ENCODE measurements at places on chromosomes 2 and 18. TPM values are rescaled to one million over a fixed set of nuclear protein-coding genes. Genes with fewer than 3 reads are reported as not detected.

The COPS8 gene
- polyA plus RNA-seq = 142 TPM

The ANKZF1 gene
- 44.0 TPM for polyA plus RNA-seq

The E2F6 gene
- 20.0 TPM for polyA plus RNA-seq

The RNASEH1 gene
- polyA plus RNA-seq = 21.5 TPM

The MZT2B gene
- 252 TPM for polyA plus RNA-seq

The MEMO1 gene
- 44.8 TPM for polyA plus RNA-seq

The NAPG gene
- 54.9 TPM for polyA plus RNA-seq

The DHRS9 gene
- polyA plus RNA-seq = 3.3 TPM

The UGT1A9 gene
- polyA plus RNA-seq = 0.16 TPM

The EVA1A gene
- 1.1 TPM for polyA plus RNA-seq

The SERPINB13 gene
- polyA plus RNA-seq = not detected

The PTPRM gene
- 123 TPM for polyA plus RNA-seq

The GKN1 gene
- not detected for polyA plus RNA-seq

The PLEK gene
- polyA plus RNA-seq = 5.2 TPM

The SETBP1 gene
- polyA plus RNA-seq = 23.1 TPM

The PID1 gene
- 73.2 TPM for polyA plus RNA-seq

The BCL11A gene
- 61.6 TPM for polyA plus RNA-seq

The EPHA4 gene
- 54.5 TPM for polyA plus RNA-seq

The RAPGEF4 gene
- polyA plus RNA-seq = 46.1 TPM

The PRKAG3 gene
- polyA plus RNA-seq = not detected

The VSNL1 gene
- 355 TPM for polyA plus RNA-seq

The STAMBP gene
- 71.9 TPM for polyA plus RNA-seq

The ASB18 gene
- 0.06 TPM for polyA plus RNA-seq

The KATNAL2 gene
- polyA plus RNA-seq = 8.8 TPM

The MOGAT1 gene
- 0.20 TPM for polyA plus RNA-seq

The DIPK1C gene
- 47.4 TPM for polyA plus RNA-seq

The AKAIN1 gene
- polyA plus RNA-seq = 2.8 TPM

The D2HGDH gene
- polyA plus RNA-seq = 42.8 TPM

The EFR3B gene
- 44.1 TPM for polyA plus RNA-seq

The ANKRD30BL gene
- polyA plus RNA-seq = 5.0 TPM

The DYSF gene
- polyA plus RNA-seq = 6.5 TPM

The LYPD6B gene
- 11.0 TPM for polyA plus RNA-seq

The SKOR2 gene
- polyA plus RNA-seq = 5.2 TPM

The MEP1B gene
- polyA plus RNA-seq = 0.14 TPM

The SPP2 gene
- polyA plus RNA-seq = 0.44 TPM
